Nucleus accumbens (tissue), 56 donors: ENCODE measurements at places on chromosomes 2 and 18.

GRCh38 chr2:241065355-241065803 is 36.7 kb downstream of the MTERF4 start:
- no peak for DNase-seq

GRCh38 chr2:72895759-72896281 is 8.6 kb downstream of the SPR start:
- no peak for DNase-seq

GRCh38 chr2:219954331-219954730 is 326.9 kb downstream of the SLC4A3 start:
- no peak for DNase-seq

- DNase-seq, result no peak
Measured at GRCh38 chr2:29347774-29348461, 232.7 kb downstream of the CLIP4 start.

GRCh38 chr2:148524519-148524919 is 120.0 kb upstream of the EPC2 start:
- no peak for DNase-seq

- no peak for DNase-seq
Measured at GRCh38 chr2:46887028-46887885, 28.3 kb downstream of the MCFD2 start.

GRCh38 chr18:6327895-6328620 is 86.7 kb downstream of the L3MBTL4 start:
- DNase-seq, result no peak

GRCh38 chr2:170265321-170265720 is 87.4 kb downstream of the MYO3B start:
- no peak for DNase-seq

DNA sequence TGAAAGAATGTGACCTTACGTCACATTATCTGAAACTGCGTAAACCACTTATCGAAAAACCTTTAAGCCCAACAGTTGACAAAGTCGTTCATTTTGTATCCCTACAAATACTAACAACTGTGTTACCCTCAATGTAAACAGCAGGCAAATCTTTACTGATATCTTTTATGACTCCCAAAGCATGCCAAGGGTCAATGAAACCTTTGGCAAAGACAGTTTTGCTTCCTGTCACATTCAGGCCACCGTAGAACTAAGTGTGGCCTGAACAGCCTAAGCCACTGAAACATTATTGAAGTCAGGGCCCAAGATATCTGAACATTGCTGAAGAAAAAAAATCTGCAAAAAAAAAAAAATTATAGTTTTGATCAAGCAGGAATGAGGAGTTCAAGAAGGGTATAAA is 77.3 kb downstream of the FAM124B start:
- no peak for DNase-seq

DNA sequence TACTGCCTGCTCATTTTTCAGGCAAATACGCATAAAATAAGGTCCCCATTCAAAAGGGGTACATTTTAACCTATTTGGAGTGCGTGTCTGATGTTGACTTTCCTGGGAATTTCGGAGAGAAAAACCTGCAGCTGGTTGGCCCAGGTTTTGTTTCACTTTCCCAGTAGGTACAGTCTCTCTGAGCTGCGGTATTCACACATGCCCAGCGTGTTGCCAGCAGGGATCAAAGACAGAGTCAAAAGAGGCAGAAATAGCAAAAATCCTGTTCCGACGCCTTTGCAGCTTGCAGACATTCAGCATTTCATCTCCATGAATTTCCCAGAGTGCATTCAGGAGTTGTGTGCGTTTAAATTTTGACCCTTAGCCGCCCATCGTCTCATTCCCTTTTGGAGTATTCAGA is 855.4 kb upstream of the CELF4 start:
- no peak for DNase-seq

- DNase-seq, result no peak
Measured at GRCh38 chr18:75548353-75548905, 120.9 kb upstream of the SMIM21 start.

DNA sequence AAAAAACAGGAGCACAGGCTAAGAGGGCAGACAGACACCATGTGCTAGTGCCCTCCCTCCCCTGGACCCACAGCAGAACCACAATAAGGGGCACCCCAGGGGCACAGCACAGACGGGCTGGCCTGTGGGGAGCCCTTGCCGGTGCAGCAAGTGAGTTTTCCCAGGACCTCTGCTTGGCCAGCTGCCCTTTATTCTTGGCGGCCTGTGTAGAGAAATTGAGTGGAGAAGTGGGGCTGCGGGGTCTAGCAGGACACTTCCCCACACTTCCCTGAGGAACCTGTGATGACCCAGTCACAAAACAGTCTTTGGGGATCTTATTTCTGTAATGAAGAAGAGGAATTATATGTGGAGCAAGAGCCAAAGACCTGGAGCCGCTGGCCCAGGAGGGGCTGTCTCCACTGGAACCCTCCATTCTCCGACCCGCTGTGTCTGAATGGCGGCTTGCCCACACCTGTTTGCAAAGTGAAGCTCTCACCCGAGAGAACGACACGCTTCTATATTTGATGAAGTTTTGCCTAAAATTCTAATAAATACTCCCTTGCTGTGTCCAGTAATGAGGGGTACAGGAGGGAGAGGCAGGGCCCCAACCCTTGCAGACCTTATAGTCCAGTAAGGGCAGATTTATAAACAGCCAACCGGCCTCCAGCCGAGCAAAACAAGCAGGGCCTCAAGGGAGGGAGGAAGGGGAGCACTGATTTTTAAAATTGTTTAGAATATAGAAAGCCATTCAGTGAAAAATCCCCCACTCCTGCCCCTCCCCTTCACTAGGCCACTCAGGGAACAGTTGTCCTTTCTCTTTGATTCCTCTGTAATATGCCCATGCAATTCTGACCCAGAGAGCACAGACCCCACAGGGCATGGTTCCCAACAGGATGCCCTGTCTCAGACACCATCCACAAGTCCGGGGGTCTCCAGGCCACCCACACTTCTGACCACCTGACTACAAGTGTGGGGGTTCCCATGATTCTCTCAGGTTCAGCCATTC is 44.7 kb upstream of the SNED1 start:
- no peak for DNase-seq

- DNase-seq, result no peak
Measured at GRCh38 chr18:35573531-35573930, 8.0 kb upstream of the GALNT1 start.

DNA sequence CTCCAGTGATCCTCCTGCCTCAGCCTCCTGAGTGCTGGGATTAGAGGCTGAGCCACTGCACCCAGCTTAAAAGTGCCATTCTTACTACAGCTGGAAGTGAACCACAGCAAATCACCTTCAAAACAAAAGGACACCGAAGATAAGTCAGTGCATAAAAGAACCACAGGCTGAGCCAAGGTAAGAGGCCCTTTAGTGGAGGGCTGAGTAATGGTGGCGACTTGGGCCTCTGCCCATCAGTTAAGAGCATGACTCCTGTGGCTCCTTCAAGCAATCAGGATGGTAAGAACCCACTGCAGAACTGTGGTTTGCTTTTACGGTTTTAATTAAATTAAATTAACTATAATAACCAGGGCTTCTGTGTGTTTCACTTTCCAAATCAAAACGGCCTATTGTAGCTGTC is 75.1 kb downstream of the CTAGE1 start:
- DNase-seq, result no peak

- no peak for DNase-seq
Measured at GRCh38 chr2:231456295-231457004, 7.8 kb downstream of the NCL start.

DNA sequence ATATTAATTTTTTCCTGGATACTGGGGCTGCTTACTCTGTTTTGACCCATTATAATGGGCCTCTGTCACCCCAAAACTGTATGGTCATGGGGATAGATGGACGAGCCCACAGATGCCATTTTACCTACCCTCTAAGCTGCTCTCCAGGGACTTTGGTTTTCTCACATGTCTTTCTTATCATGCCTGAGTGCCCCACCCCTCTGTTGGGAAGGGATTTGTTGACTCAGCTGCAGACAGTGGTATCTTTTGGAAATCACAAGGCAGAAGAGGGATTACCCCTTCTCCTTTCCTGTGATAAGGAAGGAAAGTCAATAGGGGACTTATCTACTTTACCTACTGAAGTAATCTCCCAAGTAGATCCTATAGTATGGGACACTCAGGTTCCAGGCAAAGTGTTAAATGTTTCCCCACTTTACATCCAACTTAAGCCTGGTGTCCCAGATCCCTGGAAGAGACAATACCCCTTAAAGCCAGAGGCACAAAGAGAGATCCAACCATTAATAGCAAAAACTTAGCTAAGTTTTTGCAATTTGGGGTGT is 182.7 kb downstream of the RNF152 start:
- DNase-seq, result no peak

- no peak for DNase-seq
Measured at GRCh38 chr2:221780281-221780688, 208.2 kb upstream of the EPHA4 start.

DNA sequence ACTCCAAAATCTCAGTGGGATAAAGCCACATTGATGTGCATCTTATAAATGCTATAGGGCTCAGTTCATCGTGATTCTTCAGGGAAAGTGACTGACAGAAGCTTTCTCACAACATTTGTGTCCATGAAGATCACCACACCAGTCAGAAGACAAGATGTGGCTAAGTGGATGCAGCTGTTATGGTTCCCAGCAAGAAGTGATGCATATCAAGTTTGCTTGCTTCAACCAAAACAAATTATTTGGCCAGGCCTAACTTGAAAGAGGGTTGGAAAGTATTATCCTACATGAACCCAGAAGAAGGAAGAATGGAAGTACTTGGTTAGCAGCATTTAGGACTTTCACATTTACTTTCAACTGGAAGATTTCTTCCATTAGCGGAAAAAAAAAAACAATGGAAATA is 210.0 kb upstream of the ACVR2A start:
- DNase-seq, result no peak

DNA sequence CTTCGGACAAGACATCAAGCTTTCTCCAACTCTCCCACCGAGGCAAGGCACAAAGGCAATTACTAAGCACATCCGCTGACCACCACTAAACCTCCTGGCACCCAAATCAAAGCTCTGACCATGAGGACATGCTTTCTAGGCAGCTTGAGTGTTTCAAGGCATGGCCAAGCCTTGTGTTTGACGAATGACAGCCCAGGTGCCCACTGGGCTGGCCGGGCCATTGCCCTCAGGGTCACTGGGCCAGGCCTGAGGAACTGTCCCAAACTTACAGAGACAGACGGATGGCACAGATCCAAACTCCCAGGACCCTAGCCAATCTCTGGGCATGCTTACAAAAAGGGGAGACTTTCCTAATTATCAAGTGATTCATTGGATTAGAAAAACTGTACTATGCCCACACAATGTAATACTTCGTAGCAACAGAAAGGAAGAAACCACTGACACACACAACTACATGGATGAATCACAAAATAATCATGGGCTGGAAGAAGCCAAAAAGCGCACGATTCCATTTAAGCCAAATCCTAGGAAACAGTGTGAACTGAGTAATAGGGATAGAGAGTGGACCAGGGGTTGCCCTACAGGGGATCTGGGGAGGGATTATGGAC is 20.2 kb downstream of the CRACDL start:
- DNase-seq, result no peak

- DNase-seq, result no peak
Measured at GRCh38 chr2:864501-865106, 86.0 kb upstream of the SNTG2 start.

- no peak for DNase-seq
Measured at GRCh38 chr2:8379549-8379948, 302.3 kb upstream of the ID2 start.

DNA sequence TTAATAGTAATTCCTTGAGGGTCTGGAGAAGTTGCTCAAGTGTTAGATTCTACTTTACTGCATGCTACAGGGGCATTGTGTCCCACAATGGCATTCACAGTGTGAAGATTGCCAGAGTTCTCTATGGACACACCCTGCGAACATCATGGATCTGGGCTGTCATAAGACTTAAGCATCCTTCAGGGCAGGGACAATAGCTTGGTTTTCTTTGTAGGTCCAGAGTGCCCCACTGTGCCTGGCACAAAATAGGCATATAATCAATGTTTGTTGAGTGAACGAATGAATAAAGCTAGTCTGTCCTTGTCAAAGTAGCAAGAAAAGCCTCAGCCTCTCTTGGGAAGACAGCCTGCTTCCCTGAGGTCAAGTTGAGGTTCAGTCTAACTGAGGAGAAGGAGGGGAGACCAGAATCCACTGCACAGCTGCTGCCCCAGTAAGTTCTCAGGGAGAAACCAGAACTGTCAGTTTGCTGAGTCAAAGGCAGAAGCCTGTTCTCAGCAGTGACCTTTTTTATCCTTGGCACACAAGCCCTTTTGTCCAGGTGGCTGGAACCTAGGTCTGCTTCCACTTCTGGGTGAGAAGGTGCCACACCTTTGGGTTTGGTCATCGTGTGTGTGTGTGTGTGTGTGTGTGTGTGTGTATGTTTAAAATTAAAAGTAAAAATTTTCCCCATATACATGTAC is 15.0 kb downstream of the INPP4A start:
- no peak for DNase-seq

DNA sequence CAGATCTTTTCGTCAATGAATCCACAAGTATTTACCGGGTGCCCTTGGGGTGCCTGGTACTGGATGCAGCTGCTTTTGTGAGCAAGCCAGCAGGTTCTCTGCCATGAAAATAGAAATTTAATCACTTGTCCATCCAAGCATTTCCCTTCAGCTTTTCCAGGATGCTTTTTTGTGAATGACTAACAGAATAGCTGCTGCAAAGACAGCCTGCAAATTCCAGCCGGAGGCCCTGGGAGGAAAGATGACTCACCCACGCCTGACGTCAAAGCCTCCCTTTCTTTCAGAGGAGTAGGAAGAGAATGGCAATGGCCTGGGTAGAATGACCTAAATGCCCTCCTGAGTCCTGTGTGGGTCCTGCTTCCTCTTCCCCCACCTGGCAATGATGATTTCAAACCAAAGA is 111.9 kb downstream of the AP1S3 start:
- DNase-seq, result peak; percentile 58

DNA sequence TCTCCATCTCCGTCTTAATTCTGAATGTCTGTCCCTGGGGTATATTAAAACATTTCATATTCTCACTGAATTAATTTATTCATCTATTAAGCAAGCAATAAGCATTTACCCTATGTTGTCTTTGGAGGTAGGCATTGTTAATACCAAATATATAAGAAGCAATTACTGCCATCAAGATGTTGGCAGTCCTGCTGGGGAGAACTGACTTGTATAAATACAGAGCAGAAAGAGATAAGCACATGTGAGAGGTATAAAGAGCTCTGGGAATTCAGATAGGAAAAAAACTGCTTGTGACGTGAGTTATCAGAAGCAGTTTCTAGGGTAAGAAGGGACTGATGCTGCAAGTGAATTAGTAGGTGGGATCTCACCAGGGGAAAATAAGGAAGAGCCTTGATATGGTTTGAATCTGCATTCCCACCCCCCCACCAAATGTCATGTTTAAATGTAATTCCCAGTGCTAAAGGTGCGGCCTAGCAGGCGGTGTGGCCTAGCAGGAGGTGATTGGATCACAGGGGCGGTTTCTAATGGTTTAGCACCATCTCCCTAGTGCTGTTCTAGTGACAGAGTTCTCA is 286.8 kb downstream of the RAD51AP2 start:
- DNase-seq, result no peak

DNA sequence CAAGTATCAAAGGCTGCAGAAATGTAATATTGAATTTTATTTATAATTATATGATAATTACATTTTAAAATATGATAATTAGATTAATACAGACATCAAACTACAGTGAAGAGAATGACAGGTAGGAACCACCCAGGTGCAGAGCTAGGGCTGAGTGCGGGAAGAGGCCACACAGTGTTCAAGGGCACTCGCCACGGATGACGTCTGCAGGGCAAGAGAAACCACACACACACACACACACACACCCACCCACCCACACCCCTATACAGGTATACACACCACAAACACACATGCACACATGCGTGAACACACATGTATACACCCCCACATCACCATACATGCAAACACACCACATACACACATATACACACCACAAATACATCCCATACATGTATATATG is 41.2 kb downstream of the MBP start:
- no peak for DNase-seq

- DNase-seq, result no peak
Measured at GRCh38 chr2:234137400-234138014, 87.0 kb downstream of the SPP2 start.
